Spinal cord (tissue), 10 donors: ENCODE measurements at places on chromosomes 5 and 9. TPM values are rescaled to one million over a fixed set of nuclear protein-coding genes. Genes with fewer than 3 reads are reported as not detected.

Gene FRMD3
- 18.3 TPM for polyA plus RNA-seq

Gene NDST1
- polyA plus RNA-seq, result 79.3 TPM

Gene PCDHB5
- 6.6 TPM for polyA plus RNA-seq

Gene C7
- 8.9 TPM for polyA plus RNA-seq

Gene KCNV2
- 0.57 TPM for polyA plus RNA-seq

Gene SLC36A3
- not detected for polyA plus RNA-seq

Gene LNPEP
- 15.9 TPM for polyA plus RNA-seq

Gene C5orf63
- 9.6 TPM for polyA plus RNA-seq

Gene NIPSNAP3A
- 60.0 TPM for polyA plus RNA-seq

Gene ANKS6
- polyA plus RNA-seq, result 22.9 TPM

Gene ENHO
- 193 TPM for polyA plus RNA-seq

Gene IFNA13
- polyA plus RNA-seq, result not detected

Gene PKD2L2
- polyA plus RNA-seq, result 0.63 TPM

Gene CMBL
- polyA plus RNA-seq, result 48.3 TPM

Gene SPINK14
- polyA plus RNA-seq, result not detected
